Activated CD4-positive, alpha-beta T cell treated with anti-CD3 and anti-CD28 coated beads for 24 hours (primary cell): ENCODE measurements at places on chromosomes 4 and X.

DNA sequence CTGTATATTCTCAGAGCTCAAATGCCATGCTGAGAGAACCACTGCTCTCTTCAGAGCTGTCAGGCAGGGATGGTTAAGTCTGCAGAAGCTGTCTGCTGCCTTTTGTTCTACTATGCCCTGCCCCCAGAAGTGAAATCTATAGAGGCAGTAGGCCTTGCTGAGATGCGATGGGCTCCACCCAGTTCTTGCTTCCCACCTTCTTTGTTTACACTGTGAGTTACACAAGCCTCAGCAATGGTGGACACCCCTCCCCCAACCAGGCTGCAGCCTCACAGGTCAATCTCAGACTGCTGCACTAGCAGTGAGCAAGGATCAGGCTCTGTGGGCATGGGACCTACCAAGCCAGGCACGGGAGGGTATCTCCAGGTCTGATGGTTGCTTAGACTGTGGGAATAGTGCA, 271.6 kb downstream of the CENPC start:
- DNase-seq = no peak

DNA sequence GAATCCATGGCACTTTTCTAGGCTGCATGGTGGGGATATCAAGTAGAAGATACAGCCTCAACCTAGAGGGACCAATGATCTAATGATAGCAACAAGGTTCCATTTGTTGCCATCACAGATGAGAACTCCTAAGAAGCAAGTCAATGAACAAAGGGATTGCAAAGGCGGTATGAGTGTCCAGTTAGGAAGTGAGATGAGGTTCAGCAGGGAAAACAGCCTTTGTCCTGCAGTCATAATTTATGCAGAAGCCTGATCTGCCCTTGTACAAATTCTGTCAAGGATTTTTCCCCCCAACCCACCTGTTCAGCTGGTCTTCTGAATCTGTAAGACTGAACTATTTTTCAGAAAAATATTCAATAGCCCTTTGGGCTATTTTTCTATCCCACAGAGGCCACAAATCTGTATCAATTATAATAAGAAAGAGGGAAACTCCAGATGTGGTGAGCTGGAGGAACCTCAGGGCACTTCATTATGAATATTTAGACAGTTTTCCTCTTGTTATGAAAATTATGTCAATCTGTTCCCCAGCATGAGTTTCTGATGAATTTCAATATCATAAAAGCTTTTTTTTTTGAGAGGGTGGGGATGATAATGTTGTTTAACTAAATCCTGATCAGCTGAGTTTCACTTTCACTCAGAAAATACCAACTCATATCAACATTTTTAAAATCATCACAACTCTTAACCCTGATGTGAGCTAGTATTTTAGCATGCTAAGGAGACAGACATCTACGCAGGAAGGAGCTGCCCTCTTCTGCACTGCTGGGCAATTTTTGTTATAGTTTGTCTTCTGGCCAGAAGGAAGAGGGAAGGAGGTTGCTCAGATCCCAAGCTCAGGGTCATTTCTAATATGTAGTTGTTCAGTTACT, 127.2 kb upstream of the MAP3K15 start:
- no peak for DNase-seq

- peak; percentile 51 for DNase-seq
Observed at GRCh38 chr4:70838666-70839588, 763 bp downstream of the GRSF1 start.

DNA sequence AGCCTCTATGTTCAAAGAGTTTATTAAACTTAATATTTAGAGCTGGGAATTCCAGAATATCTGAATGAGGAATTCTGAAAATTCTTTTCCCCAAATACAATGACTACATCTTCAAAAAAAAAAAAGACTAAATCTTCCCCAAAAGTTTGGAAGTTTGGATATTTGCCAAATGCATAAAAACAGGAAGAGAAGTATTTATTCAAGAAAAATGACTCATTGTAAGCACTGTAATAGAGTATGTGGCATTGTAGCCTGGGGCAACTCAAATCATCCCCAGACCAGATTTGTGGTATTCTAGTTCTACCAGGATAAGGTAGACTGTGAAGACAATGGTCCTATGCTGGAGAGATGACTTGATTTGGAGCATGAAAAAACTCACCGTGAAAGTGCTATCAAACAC, 78.5 kb upstream of the PDHA2 start:
- no peak for DNase-seq

- DNase-seq = no peak
Observed at GRCh38 chrX:99752776-99753175, 657.3 kb downstream of the PCDH19 start.

DNA sequence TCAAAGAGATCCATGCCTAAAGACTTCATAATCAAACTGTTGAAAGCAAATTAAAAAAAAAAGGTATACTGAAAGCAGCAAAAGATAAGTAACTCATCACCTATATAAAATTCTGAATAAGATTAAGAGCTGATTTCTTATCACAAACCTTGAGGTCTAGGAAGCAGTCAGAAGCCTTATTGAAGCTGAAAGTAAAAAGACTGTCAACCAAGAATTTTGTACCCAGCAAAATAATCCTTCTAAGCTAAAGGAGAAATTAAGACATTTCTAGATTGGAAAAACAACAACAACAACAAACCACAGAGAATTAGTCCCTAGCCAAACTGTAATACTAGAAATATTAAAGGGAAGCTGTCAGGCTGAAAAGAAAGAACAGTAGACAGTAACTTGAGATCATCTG, 622.9 kb downstream of the PCDH7 start:
- DNase-seq = no peak

DNA sequence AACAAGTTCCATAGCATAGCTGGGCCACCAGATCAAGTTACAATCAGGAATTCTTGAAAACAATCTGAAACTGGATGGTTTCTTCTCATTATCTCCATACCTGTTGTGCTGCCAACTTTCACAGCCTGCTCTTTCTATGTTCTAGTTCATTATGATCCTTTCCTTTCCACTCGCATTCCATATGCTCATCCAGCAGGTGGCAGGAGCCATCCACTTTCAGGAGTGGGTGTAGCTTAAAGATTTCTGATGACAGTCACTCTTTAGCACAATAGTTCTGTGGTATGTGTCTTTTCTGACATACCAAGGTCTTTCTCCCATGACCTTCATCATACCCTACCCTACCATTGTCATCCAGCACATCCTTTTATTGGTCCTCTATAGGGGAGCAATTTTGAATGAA, 46.4 kb downstream of the PAGE2 start:
- DNase-seq = peak; percentile 0

DNA sequence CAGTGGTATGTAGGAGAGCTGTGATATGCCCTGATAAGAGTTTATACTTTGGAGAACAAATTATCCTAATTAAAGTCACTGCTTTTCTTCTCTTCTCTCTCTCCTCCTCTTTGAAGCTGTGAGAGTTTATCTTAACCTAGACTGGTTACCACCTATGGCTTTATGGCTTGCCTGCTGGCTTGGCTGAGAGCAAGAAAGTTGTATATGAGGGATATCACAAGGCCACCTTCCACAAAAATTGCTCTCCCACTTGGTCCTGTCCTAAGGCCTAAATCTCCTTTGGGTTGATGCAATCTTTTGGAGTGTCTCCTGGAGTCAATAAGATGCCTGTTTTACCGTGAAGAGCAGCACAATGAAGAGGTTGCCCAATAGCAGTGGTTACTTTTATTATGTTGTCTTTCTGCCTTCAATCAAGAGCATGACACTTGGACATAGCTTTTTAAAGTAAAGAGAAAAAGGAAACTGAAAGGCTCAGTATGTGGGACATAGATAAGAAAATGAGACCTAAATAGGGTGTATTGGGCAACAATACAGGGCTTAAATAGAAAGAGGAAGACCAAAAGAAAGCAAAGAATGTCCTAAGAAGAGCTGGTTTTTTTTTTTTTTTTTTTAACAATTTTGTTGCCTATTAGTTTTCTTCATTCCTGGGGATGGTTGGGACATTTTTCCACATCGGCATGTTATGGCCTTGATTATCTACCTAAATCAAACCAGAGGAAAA, 9.2 kb downstream of the GUCY1A1 start:
- no peak for DNase-seq

DNA sequence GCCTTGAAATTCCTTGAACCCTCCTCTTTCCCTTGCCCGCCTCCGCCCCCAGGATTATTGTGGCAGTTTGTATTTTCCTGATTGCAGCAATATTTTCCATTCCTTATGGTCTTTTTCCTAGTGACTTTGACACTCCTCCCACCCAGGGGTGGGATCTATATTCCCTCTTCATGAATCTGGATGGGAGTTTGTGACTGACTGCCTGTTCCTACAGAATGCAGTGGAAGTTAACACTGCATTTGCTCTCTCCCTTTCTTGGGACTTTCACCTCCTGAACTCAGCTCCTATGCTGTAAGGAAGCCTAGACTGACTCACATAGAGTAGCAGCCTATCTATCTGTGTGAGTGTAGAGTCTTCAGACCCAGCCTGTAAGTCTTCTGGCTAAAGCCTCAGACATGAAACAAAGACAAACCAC, 2.2 kb downstream of the FUNDC2 start:
- no peak for DNase-seq

DNA sequence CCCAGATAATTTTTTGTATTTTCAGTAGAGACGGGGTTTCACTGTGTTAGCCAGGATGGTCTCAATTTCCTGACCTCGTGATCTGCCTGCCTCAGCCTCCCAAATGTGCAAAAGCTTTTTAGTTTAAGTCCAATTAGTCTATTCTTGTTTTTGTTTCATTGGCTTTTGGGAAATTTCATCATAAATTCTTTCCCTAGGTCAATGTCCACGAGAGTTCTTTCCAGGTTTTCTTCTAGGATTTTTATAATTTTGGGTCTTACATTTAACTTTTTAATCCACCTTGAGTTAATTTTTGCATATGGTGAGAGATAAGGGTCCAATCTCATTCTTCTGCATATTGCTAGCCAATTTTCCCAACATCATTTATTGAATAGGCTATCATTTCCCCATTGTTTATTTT, 36.3 kb upstream of the PDLIM5 start:
- DNase-seq = no peak

- no peak for DNase-seq
Observed at GRCh38 chr4:127505203-127505602, 127.6 kb upstream of the INTU start.

GRCh38 chr4:14659286-14659685, 343.0 kb upstream of the CPEB2 start:
- no peak for DNase-seq

GRCh38 chr4:153146031-153146430, 58.2 kb upstream of the TRIM2 start:
- no peak for DNase-seq

DNA sequence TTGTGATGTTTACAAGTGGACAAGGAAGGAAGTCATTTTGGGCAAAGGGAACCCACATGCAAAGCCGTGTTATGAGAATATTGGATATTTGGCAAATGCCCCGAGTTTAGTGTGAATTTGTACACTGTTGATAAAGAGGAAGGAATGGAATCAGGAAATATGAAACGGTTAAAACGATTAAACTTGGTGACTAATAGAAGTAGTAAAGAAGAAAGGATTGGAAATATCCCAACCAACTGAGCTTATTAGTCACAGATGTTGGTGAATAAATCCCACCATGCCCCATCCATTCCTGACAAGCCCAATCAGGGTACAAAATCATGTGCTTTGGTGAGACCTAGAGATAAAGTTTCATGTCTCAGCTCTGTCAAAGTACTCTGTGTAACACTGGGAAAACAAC, 22.0 kb downstream of the ARHGAP24 start:
- no peak for DNase-seq

DNA sequence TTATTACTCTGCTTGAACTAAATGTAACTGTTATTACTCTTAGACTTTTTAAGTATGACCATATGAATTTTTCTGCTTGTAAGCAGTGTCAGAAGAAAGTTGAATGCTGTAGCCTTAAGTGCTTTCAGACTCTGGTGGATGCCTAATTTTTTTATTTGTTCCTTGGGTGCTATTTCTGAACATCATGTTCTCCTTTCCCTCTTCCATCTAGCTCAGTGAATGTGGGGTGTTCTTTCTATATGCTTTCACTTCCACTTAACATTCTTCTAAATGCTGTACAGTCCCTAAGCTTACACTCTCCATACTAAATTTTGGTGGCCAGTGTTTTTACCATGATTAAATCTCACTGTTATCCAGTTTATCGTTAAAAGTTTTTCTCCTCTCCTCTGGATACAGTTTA, 3.6 kb downstream of the DCK start:
- no peak for DNase-seq

DNA sequence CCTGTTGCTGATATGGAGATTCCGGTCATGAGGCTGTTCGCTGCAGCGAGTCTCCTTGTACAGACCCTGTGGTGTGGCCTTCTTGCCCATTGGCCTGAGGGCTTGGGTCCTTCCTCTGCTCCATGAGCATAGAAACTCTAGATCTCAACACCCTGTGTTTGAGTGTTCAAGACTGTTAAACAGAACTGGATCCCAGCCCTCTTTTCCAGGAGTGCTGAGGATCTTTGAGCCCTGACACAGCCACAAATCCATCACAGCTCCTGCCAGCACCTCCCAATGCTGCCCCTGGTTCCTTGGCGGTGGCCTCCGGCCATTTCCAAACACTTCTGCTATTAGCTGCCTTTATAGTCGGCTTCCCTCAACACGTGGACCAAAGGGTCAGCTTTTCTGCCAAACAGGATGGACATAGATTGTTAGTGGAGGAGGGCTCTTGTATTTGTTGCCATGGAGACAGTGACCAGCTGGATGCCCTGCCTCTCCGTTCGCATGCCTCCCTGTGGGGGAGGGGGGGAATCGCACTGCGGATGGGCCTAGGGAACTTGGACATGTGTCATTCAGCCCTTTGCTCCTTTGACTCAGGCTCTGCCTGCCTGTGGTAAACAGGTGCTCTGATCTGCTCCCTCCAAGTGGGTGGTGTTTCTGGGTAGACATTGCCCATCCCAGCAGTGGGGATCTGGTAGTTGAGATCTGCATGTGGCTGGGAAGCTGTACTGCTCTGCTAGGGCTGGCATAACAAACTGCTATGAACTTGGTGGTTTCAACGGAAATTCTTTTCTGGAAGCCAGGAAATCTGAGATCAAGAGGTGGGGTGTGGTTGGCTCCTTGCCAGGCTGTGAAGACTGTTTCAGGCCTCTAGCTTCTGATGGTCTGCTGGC, 6.9 kb upstream of the WDR1 start:
- no peak for DNase-seq

- no peak for DNase-seq
Observed at GRCh38 chrX:154123241-154124219, 20.5 kb upstream of the OPN1LW start.

DNA sequence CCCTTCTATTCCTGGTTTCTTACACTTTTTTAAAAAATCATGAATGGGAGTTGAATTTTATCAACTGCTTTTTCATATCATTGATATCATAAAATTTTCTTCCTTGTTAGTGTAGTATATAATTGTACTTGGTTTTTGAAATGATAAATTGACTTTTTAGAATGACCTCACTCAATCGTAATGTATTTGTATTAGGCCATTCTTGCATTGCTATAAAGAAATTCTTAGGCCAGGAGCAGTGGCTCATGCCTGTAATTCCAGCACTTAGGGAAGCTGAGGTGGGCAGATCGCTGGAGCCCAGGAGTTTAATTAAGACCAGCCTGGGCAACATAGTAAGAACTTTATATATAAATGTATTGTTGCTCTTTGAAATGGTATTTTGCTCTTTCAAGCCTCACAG, 6.3 kb downstream of the EXOC1 start:
- DNase-seq = no peak

DNA sequence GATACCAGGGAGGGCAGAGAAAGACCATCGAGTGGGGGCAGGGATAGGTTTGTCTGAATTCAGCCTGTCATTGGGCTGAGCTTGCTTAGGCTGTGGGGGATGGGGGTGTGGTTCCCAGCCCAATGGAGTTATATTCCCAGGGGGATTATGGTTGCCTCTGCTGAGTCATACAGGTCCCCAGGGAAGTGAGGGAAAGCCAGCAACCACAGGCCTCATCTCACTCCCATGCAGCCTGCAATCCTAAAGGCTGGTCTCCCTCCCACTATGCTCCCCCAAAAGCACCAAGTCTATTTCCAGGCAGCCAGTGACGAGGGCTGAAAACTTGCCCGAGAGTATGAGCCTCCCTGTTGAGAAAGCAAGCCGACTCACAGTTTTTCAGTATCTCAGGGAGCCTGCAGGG, 39.3 kb downstream of the AFM start:
- DNase-seq = no peak
